H54 (cell line): ENCODE measurements at places on chromosomes 5 and 9.

GRCh38 chr9:93501406-93501805, 48.0 kb upstream of the FAM120AOS start:
- DNase-seq = no peak

- no peak for DNase-seq
Measured at GRCh38 chr9:96513622-96514021, 63.7 kb downstream of the HABP4 start.

DNA sequence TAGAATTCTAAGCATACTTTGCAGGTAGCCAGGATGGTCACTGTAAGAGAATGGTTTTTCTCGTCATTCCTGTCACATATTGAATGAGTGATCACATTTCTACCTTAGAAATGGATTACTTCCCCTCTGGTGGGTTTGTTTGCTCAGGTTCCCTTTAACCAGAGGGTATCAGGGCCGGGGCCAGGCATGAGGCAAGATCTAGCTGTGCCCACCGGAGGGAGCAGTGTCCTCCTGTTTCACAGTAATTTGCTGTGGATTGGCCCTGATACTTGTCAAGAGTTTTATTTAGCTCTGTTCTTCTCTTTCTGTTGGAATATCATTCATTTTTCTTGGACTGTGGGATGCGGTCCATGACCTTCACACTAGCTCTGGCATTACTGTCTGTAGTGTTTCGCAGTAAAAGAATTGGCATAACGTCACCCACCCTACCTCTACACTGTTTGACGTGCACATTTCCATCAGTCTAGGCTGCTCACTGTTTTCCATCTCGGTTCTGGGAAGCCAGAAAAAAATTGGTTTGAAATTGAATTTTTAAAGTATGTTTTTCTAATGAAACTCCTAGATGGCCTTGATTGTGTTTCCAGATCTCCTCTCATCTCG, 42.4 kb upstream of the ZBED3 start:
- DNase-seq = no peak

DNA sequence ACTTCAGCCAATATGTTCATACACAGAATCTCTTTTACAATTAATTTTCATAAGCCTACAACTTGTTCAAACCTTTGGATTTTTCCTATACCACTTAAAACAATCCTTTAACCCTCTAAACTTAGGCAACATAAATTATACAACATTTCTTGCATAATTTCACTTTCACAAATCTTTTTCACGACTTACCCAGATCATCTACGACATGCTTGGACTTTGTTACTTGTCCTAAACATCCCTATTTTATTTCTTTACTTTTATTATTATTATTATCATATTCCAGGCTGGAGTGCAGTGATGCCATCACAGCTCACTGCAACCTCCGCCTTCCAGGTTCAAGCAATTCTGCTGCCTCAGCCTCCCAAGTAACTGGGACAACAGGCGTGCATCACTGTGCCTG, 68.0 kb downstream of the CACNA1B start:
- DNase-seq = no peak

GRCh38 chr5:26482810-26483375, 555.5 kb downstream of the CDH9 start:
- peak; percentile 70 for DNase-seq

DNA sequence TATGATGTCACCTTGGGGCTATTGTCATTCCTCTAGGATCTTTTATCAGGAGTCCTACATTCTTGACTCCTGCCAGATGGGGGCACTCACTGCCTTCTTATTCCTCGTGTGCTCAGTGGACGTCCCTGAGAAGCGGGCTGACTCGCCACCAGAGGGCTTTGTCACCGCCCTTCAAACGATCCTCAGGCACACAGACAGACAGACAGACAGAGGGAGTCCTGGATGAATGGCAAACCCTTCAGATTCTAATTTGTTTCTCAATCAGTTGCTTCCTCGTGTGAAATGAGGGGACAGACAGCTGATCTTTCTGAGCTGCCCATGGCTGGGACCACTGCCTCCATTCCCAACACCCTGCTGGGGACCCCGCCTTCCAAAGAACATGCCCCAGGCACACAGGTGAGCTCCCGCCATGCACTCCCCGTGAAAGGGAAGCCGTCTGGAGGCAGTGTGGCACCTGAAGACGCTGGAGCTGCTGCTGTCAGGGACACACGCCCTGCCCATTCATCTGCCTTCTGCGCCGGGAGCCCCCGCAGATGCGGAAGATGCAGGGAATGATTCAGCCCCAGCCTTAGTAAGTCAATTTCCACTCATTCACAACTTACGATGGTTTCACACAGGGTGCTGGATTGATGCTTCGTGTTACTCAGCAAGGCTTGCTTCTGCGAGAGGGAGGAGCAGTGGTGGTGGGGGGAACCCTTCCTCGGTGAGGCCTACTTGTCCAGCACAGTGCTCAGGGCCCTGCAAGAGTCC, 24.9 kb upstream of the SH3PXD2B start:
- peak; percentile 83 for DNase-seq

DNA sequence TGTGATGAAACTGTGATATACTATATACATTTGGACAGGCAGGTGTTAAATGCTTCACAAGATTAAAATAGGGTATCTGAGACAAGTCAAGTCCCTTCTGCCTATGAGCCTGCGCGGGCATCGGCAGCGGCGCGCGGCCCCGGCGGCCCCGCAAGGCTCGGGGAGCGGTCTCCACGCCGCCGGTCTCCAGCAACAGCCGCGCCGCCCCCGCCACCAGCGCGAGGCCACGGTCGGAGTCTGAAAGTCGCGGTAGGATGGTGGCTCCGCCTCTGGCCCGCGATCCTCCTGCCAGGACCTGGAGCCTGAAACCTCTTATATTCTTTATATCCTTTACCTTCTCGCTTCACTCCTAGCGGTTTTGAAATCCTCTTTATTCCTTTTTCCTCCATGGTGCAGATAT, 99.4 kb downstream of the INSL6 start:
- DNase-seq = no peak

GRCh38 chr5:14325369-14325768, 182.2 kb downstream of the TRIO start:
- no peak for DNase-seq

DNA sequence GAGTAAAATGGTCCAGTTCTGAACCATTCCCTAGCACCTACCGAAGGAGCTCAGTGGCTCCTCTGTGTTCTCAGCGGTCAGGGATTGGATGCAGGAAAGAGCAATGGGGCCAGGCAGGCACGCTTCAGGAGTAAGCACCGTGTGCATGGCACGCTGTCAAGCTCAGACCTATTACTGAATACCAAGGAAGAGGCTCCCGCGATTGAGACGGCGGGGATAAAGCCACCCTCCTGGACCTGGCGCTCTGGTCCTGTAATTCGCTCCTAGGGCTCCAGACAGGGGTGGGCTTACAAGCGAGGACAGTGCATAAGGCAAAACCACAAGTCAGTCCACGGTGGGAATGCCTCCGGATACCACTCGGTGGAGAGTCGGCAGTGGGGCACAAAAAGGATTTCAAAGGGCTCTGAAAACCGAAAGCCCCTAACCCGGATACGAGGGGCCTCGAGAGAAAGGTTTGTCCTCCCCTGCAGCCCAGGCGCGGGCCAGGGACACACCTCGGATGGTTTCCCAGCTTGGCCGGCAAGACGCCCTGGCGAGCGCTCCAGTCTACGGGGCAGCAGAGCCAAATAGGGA, 988 bp downstream of the OXCT1 start:
- DNase-seq = no peak

DNA sequence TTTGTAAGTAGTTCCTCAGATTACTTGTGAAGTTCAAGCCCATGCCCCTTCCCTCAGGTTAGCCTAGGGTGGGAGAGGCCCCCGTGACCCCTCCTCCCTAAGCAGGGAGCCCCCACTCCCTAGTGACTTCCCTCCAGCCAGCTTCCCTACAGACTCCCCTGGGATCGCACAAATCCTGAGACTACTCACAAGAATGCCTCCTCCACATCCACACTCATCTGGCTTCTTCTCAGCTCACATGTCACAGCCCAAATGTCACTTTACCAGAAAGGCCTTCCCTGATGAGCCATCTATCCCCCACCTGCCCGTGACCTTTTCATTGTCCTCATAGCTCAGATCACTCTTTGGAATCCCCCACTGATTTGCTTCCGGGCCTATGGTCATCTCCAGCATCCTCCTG, 96.7 kb upstream of the ARAP3 start:
- DNase-seq = no peak

- no peak for DNase-seq
Measured at GRCh38 chr5:167351316-167351715, 940.1 kb upstream of the WWC1 start.

DNA sequence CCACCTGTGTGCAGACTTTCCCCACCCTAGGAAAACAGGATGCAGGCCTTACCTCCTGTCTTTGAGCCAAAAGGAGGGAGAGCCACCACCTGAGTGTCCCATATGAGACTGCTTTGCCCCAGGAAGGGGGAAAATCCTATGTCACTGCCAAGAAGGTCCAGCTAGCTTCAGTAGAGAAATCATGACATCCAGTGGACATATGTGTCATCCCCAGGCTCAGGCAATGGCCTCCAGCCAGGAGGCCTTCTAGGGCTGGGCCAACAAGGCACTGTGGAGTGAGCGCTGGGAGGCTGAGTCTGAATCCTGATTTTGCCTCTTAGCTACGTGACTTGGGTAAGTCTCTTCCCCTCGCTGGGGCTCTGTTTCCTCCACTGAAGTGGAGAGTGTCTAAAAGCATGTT, 60.2 kb downstream of the SMIM23 start:
- no peak for DNase-seq

GRCh38 chr5:170638454-170639220, 134.8 kb downstream of the KCNIP1 start:
- DNase-seq = peak; percentile 76

DNA sequence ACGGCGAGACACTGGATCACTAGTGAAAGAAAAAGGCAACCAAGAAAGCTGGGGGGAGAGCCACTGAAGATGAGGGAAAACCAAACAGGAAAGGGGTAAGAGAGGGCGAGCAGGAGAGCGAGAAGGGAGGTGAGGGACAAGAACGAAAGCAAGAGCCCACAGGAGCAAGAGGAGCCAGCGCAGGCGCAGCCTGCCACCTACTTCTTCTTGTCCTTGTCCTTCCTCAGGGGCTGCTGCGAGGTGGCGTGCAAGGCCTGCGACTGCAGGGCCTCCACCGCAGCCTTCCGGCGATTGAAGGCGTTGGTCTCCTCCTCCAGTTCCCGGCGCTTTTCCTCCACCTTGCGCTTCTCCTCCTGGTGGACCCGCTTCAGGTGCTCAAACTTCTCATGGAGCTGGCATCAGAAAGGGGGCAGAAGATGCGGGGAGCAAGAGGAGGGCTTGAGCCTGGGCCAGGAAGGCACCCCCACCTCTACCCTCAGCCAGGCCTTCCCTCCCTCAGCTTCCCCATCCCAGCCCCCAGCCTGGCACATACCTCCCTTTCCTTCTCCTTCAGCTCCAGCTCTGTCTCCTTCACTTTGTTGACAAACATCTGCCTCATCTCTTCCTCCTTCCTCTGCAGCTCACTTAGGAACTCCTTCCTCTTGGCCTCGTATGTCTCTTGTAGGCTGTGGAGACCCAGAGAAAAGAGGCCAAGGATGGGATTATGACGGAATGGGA, 13.5 kb downstream of the CCNI2 start:
- DNase-seq = no peak

DNA sequence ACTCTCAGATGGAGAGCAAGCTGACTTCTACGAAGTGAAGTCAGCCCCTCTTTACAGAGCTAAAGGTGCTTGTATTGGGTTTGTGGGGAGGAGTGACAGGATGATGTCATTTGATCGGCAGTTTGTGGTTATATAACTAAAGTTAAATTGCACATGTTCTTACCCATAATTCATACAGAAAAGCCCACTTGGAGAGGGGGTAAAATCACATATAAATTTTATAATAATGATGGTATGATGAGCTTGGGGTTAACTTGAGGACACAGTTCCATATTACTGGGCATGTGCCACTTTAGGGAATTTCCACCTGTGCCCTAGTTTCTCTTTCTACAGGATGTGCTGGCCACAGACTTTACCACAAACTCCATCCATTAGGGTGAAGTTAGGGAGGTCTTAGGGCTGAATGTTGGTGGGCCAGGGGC, 1178.6 kb upstream of the CDH9 start:
- DNase-seq = no peak

DNA sequence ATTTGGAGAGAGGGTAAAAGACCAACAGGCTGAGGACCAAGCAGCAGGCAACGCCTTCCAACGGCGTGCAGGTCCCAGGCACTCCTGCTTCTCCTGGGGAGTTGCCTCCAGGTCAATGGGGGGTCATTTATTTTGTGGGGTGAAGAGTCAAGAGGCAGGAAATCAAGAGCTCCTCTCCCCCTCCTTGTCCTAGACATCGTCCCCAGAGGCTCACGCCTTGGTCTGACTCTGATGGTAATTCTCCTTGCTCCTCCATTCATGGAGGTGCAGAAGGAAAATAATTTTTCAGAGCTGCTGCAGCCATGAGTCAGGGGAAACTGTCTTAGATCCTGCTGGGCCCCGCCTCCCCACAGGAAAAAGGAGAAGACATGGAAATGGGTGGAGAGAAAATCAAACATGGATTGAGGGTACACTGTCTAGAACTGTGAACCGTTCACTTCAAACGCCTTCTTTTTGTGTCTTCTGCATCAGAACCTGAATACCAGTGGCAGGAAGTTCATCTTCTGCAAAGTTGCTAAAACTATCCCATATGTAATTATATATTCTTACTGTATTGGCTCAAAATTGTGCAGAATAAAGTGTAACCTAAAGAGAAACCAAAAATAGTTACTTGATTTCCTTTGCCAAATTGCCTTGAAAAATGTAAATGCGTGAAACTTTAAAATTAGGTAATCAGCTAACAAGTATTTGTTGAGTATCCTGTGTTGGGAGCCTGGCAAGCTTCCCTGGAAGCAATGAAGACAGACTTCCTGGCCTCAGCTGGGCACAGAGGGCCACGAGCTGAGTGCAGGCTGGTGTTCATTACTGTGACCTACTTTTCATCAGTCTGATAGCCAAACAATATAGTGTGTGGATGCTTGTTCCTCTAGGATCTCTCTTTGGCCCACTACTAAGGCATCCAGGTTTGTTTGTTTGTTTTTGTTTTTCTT, 142.0 kb downstream of the CMYA5 start:
- no peak for DNase-seq

GRCh38 chr9:125591888-125592287, 115.1 kb downstream of the MAPKAP1 start:
- no peak for DNase-seq

- DNase-seq = no peak
Measured at GRCh38 chr5:56615361-56616153, 199.8 kb upstream of the MAP3K1 start.

GRCh38 chr5:117863586-117864296, 1124.6 kb downstream of the DTWD2 start:
- DNase-seq = no peak

DNA sequence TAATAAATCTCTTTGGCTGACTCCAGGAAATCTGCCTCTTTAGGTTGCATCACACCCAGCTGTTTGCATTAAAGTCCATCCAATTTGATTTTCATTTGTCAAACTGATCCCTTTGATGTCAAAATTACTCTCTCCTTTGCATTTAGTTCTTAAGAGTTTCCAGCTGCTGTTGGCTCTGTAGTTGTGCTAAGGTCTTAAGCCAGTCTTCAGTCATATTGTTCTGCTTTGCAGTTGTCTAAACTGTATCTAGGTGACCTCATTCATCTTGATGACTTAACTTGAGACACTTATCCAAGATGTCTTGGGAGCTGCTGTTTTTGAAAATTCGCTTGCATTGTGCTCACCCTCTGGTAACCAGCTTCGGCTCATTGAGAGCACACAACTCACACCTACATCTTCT, 386.9 kb upstream of the TLE4 start:
- no peak for DNase-seq
